Stimulated activated effector memory CD8-positive, alpha-beta T cell treated with anti-CD3 and anti-CD28 coated beads, Interleukin-12 subunit alpha, Interleukin-12 subunit beta, amount 100 ng/mL, for 72 hours (primary cell): ENCODE measurements at places on chromosomes 12 and 14.

GRCh38 chr12:130658145-130658911 lies 57.8 kb downstream of the RIMBP2 start:
- DNase-seq, result no peak

- no peak for DNase-seq
Observed at GRCh38 chr12:59085690-59086089, 165.4 kb upstream of the LRIG3 start.

- no peak for DNase-seq
Observed at GRCh38 chr12:47473091-47473490, 232.7 kb downstream of the RPAP3 start.

DNA sequence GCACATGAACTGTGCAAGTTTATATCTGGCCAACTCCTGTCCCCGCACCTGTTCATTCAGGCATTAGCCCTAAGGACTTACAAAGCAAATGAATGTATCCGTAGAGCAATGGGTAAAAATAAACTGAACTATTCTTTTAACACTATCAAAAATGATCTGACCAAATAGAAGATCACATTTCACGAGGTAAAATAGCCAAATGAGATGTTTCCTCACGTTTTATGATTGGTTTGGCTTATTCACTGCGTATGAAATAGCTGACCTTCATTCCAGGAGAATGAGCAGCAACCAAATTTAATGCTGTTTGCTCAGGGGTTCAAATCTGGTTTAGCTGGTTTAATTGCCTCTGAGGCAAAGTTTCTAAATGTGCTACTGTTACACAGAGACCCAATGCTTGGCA lies 216.0 kb upstream of the EEA1 start:
- no peak for DNase-seq

- DNase-seq, result no peak
Observed at GRCh38 chr12:30134229-30134628, 350.5 kb upstream of the TMTC1 start.

GRCh38 chr12:75888874-75889613 lies 142.5 kb downstream of the PHLDA1 start:
- no peak for DNase-seq

GRCh38 chr14:73780896-73781295 lies 66.7 kb upstream of the PNMA1 start:
- no peak for DNase-seq

- DNase-seq, result no peak
Observed at GRCh38 chr12:24206621-24207020, 257.2 kb upstream of the SOX5 start.

DNA sequence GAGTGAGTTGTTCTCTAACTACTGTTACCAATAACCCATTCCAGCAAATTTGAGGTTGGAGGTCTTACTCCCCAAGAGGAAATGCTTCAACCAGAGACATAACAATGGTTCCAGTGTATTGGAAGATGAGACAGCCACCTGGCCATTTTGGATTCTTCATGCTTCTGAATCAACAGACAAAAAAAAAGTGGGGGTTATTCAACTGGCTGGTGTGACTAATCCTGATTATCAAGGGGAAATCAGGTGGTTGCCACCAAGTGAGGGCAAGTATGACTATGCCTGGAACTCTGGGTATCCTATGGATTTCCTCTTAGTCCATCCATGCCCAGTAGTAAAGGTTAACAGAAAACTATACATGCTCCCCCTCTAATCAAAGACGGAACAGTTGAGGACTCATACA lies 29.9 kb upstream of the ZNF641 start:
- no peak for DNase-seq

- no peak for DNase-seq
Observed at GRCh38 chr12:113075137-113075683, 18.7 kb downstream of the DTX1 start.

GRCh38 chr12:52522346-52523011 lies 2.3 kb upstream of the KRT5 start:
- peak; percentile 35 for DNase-seq

DNA sequence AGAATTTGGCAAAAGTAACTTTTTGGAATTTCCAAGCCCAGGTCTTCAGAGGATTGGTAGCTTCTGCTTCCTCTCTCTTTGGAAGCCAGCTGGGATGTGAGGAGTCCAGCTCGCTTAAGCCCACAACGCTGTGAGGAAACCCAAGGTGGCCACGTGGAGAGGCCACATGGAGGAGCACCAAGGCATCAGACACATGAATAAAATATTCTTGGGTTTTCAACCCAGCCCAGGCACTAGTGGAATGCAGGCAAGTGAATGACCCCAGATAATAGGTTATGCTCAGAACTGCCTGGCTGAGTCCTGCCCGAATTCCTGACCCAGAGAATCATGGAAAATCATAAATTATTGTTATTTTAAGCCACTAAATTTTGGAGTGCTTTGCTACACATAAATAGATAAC lies 119.7 kb upstream of the PARP11 start:
- DNase-seq, result no peak

GRCh38 chr12:4280351-4281163 lies 7.0 kb downstream of the CCND2 start:
- no peak for DNase-seq

GRCh38 chr12:51430196-51430895 lies 5.7 kb downstream of the SLC4A8 start:
- no peak for DNase-seq

DNA sequence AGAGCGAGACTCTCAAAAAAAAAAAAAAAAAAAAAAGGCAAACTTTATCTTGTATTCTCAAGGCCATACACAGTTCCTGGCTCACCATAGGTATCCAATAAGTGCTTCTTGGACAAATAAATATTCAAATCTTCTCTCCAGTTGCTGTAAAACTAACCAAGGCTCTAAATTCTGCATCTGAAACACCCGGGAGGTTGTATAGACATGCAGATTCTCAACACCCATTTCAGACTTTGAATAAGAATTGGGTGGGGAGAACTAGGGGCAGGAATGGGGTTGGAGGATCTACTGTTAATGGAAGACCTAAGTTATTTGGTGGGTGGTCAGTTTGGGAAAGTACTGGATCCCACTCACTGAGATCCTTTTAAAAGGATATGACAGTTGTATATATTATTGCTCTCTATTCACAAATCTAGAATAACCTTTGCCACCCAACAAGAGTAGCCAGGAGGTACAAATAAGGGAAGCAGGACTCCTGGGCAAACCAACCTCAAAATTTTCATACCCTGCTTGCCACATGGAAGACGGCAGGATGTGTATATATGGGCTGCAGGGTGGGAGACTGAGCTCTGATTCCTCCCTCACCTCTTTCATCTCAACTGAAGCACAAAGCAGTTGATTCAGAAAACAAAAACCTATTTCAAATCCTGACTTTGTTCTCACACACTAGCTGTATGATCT lies 879 bp downstream of the GDF3 start:
- DNase-seq, result no peak

DNA sequence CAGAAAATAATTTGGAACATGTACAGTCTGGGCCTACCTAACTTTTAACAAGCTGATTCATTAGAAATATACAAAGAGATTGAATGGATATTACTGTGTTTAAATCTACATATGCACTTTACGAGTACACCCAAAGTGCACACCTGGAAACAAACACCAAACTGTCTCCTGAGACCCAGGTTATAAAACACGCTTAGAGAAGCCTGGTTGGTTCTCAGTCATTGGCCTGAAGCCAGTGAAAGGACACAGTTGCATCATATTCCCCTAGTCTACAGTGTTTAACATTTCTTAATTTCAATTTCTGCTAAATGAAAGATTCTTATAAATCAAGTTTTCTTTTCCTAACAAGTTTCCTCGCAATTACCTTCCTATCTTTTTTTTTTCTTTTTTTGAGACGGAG lies 209.5 kb downstream of the FBXL14 start:
- no peak for DNase-seq

DNA sequence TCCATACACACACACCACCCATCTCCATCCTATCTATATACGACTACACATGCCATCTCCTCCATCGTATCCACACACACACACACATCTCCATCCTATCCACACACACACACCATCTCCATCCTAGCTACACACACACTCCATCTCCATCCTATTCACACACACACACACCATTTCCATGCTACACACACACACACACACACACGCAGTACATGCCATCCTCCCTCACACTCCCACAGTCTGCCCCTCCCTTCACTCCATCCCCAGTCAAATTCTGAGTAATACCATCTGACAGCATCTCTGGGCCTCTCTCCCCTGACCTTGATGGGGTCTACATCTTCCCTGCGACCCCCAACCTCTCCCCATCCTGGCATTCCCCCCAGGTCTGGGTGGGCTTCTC lies 193.8 kb upstream of the LHX5 start:
- no peak for DNase-seq

DNA sequence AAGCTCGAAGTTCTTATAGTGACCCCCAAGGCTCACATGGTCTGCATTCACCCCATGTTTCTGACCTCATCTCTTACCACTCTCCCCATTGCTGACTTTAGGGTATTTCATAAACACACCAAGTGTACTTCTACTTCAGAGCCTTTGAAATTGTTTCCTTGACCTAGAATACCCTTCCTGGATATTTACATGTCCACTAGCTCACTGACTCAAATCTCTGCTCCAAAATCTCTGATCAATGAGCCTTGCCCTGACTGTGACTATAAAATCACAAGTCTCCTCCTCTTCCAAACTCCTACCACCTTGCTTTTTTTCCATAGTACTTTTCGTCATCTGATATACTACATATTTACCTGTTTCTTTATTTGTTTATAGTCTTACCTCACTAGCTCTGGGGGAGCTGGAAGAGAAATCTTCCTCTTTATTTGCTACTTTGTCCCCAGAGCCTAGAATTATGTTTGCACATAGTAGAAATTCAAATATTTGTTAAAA lies 105.1 kb downstream of the RMST start:
- no peak for DNase-seq

- DNase-seq, result no peak
Observed at GRCh38 chr12:106655577-106655976, 72.8 kb downstream of the RFX4 start.

DNA sequence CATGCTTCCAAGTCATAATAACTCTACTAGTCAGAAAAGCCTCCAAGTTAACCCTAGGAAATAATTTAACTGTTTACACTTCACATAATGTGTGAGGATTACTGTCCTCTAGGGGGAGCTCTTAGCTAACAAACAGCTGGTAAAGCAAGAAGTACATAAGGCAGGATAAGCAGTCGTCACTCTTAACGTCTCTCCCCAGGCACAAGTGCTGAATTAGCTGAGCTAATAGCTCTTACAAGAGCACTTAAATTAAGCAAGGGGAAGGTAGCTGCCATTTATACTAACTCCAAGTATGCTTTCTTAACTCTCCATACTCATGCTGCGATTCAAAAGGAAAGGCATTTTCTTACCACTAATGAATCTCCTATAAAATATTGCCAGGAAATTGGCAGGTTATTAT lies 79.3 kb upstream of the TSPAN11 start:
- peak; percentile 11 for DNase-seq

DNA sequence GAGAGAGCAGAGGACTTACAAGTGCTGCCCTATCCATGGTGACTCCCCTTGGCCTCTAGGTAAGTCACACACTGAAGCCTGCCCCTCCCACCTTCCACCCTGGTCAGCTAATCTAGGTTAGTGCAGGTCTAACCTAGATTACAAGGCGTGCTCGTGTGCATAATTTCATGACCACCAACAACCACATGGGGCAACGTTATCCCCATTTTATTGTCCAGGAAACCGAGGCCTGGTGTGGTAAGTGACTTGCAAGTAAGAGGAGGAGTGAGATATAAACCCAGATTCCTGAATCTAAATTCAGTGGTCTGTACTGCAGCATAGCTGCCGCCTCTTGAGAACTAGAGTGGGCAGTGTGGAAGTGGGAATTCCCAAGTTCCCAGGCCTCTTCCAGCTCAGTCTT lies 171.1 kb downstream of the DAD1 start:
- DNase-seq, result no peak

- no peak for DNase-seq
Observed at GRCh38 chr12:123395236-123395635, 11.3 kb downstream of the KMT5A start.

DNA sequence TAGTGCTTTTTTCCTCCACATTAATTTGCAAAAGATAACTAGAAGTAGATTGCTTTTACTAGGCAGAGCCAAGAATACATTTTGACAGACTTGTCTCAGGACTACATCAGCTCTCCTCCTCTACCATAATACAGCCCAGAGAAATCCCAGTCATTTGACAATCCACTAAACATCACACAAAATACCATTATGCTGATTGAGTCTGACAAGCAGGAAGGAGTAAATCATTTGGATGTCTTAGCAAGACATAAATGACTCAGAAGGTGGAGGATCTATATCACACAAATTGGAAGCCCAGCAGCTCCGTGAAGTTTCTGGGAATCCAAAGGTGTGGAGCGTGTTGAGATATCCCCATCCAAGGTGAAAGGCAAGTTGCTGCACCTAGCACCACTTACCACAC lies 75.4 kb upstream of the FKBP4 start:
- no peak for DNase-seq

GRCh38 chr14:99729991-99730875 lies 46.1 kb downstream of the CYP46A1 start:
- DNase-seq, result peak; percentile 92

GRCh38 chr12:50187084-50187900 lies 20.1 kb upstream of the CERS5 start:
- DNase-seq, result peak; percentile 73

DNA sequence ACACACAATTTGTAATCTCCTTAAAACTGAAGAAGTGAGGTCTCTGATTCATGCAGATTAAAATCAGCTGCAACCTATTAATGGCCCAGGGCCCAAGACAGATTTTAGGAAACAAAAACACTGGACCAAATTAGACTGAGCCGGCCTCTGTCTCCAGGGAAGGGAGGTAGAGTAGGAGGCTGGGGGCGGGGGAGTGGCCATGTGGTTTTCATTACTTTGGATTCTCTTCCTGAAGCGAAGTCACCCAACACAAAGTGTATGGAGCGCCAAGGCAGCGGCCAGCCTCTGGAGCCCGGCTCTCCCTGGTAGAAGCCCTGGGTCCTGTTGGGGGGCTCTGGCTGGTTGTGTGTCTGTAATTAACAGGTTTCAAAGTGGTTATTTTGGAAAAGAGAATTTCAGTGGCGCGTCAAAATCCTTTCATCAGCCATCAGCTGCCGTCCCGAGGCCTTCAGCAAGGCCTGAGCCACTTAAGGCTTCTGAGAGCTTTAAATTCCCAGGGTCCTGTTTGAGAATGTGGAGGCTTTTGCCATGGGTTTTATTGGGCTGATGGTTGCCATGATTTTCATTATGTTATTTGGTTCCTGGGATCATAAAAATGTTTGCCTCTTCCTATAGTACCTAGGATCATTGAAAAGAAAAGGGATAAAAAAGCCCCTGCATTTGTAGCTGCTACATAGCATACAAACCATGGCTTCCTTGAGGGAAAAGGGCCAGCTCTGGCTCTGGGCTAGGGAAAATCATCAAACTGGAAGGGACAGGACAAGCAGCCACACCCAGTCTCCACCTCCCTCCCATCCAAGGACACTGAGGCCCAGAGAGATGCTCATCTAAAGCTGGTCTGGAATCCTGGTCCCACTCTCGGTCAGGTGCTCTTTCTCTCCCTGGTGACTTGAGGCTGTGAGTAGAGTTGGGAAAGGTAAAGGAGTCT lies 282.4 kb downstream of the ZFP36L1 start:
- DNase-seq, result no peak

GRCh38 chr12:115163710-115164109 lies 479.7 kb upstream of the TBX3 start:
- DNase-seq, result no peak
